Activated effector memory CD4-positive, alpha-beta T cell treated with anti-CD3 and anti-CD28 coated beads, Interleukin-2, amount 50 U/mL, for 16 hours (primary cell): ENCODE measurements at places on chromosomes 2 and 18.

- DNase-seq, result no peak
Measured at GRCh38 chr2:226934546-226935201, 98.8 kb downstream of the RHBDD1 start.

- no peak for DNase-seq
Measured at GRCh38 chr2:211390536-211391188, 834.3 kb downstream of the CPS1 start.

DNA sequence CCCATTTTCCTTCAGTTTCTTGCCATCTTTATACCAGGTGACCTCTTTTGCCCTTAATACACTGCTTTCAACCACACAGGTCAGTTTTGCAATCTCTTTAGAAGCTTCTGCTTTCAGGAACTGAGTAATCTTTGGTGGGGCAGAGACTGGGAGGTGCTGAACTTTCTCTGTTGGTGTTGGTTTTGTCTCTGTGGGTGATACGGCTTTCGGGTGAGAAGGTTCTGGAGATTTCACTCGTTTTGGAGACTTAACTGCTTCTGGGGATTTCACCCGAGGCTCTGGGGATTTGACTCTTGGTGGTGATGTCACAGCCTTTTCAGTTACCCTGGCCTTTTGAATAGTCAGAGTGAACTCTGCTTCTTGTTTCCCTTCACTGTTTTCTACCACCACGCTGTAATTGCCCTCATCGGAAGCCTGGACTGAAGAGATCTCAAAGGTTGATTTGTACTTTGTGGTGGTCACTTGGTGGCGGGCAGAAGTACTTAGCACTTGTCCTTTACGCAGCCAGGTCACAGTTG lies 50.4 kb downstream of the PLEKHA3 start:
- DNase-seq, result no peak

GRCh38 chr2:203740871-203741281 lies 34.4 kb downstream of the CD28 start:
- DNase-seq, result no peak

DNA sequence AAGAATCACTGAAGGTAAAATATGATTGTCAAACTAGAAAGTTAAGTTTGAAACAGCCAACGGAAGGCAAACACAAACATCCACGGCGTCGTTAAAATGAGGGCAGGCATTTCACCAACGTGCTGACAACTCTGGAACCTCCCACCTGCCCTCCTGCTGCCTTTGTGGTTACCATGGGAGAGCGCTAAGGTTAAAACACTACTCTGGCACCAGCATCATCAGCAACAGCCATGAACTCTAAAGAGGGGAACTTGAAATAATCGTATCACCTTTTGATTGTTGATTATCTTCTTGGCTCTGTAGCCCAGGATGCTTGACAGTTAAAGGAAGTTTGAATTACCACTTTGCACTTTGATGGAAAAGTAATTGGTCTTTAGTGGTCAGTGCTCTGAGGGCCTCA lies 34.7 kb downstream of the CYB5A start:
- no peak for DNase-seq

- DNase-seq, result no peak
Measured at GRCh38 chr2:171879865-171880264, 14.2 kb downstream of the SLC25A12 start.

- DNase-seq, result no peak
Measured at GRCh38 chr2:234137400-234138014, 87.0 kb downstream of the SPP2 start.

DNA sequence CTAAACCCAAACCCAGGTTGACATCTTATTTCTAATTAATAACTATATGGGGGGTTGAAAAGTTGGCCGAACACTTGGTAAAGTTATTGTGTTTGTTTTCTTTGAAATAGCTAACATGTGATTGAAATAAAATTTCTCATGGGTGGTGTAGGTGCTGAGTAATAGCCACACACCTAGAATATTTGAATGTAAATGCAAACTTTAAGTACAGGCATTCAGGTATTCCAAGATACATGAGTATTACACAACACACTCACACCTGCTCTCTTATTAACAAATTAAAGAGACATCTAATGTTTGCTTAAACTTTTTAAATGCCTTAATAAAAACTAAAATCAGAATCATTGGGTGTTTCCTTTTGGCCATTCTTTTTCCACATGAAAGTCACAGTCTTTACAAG lies 165.5 kb downstream of the EHBP1 start:
- no peak for DNase-seq

- no peak for DNase-seq
Measured at GRCh38 chr18:68662754-68663153, 52.2 kb downstream of the TMX3 start.

DNA sequence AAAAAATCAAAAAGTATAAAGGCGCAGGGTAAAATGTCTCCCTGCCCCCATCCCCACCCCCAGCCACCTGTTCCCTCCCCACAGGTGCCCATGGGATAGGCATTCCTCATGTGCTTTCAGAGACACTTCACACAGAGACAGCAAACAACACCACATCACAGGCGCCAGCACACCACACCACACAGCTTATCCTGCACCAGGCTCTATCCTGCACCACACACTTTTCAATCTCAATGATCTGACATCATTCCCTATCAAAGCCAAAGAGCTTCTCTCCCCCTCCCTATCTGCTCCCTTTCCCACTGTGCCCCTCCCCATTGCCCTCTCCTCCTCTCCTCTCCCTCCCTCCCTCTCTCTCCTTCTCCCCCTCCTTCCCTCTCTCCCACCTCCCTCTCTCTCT lies 15.5 kb downstream of the FAM178B start:
- DNase-seq, result no peak

DNA sequence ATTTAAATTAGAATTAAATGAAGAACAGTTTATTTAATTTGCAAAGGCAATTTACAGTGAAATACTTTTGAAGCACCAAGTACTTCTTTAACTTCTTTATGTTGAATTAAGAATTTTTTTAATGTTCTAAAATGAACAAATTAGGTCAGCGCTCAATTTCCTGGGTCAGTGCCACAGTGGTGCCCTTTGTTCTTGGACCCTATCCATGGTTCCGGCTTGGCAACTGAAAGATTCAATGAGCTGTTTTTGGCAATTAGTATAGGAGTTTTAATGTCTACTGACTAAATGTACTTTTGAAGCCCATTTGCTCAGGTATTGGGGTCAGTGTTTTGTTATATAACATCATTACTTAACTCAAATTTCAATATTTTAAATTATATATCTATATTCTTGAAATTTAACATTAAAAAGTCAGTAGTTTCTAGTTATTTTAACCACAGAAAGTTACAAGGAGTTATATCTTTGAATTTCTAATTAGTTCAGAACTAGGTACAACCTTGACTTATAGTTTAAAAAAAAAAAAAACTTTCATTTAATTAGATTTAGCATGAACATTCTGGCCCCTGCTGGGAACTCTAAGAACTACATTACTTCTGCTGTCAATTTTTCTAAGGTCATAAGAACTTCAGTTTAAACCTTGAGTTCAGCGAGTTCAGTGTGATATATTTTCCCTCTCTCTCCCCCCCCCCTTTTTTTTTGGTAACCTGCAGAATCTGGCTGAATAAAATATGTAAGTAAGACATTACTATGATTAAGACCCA lies 7.6 kb upstream of the MSTN start:
- DNase-seq, result no peak

GRCh38 chr2:209610631-209611030 lies 161.0 kb upstream of the UNC80 start:
- no peak for DNase-seq

DNA sequence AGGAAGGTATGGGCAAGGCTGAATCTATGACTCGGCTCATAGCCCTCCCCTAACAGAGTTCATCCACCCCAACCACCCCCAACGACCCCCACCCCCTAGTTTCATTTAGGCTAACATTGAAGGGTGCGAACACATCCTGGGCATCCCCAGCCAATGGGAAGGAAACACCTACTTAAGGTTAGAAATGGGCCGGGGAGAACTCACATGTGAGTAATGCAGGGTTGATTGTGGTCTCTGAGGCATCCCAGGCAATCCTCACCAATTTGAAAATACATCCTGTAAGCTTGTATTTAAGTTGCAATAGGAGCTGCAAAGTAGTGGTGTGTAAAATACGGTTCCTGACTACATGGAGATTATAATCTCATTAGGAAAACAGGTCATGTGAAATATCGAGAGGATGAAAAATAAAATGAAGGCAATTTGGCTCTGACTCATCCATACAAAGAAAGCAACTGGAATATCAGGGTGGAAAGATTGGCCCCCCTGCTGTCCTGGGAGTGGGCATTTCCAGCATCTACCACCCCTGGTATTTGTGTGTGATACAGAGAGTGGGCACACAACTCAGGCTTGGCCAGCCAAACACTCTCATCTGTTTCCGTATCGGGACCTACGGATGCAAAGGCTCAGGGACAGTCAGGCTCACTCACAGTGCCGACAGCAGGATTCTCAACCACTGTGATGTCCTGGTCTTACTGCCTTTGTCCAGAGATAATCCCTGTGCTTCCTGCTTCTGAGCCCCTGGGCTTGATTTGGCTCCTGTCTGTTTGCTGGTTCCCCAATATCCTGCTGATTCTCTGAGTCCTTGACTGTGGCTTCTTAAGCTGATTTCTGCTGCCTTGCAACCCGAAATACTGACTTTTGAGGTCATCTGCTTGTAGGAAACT lies 90.0 kb upstream of the NCKAP5 start:
- no peak for DNase-seq

DNA sequence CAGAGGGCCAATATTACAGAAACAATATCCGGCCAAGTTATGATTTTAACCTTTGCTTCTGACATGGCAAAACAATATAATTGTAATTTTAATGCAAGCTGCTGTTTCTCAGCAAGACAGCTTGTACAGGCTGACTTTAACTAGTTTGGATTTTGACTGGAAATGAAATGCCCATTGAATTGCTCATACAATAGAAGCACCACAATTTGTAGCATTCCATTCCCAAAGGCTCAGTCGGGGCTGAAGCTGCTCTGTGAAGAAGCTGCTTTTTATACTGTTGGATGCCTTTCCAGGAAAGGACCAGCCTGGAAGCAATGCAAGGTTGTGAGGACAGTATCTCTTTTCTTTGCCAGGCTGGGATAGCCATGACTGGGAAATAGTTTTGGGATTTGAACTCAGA lies 677.0 kb upstream of the FANCL start:
- DNase-seq, result no peak

DNA sequence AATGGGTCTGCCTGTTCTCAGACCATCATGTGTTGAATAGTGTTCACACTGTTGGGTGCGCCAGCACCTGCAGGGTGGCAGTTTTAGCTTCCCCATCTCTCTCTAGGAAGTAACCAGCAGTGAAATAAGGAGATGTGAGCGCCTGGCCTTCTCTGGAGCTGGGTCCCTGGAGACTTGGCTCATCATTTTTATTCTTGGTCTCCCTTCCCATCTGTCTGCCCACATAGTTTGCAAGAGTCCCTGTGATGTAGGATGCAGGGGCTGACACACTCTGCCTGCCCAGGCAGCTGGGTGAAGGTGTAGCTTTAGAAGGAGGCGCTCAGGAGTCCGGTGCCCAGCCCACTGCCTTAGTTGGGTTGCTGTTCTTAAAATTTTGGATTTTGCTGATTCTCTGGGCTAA lies 172.2 kb downstream of the LDLRAD4 start:
- DNase-seq, result peak; percentile 56
